Fibroblast of skin of right biceps (primary cell): ENCODE measurements at places on chromosomes 6 and 20.

DNA sequence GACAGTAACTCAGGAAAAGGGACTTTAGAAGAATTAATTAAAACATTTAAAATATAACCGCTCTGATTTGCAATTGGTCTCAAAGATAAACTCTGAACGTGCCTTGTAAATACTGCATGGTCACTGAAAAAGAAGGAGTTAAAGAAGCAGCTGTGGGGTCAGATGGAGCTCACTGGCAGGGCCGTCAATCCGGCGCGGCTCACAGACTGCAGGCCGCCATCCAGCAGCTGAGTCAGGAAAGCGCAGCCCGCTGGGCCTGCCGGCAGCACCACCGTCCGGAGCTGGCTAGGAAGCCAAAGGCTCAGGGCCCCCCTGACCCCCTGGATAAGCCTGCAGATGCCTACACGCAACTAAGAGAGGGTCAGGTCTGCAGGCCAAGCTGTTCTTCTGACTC lies 54.2 kb upstream of the FRMD1 start:
- DNase-seq: peak; percentile 46

DNA sequence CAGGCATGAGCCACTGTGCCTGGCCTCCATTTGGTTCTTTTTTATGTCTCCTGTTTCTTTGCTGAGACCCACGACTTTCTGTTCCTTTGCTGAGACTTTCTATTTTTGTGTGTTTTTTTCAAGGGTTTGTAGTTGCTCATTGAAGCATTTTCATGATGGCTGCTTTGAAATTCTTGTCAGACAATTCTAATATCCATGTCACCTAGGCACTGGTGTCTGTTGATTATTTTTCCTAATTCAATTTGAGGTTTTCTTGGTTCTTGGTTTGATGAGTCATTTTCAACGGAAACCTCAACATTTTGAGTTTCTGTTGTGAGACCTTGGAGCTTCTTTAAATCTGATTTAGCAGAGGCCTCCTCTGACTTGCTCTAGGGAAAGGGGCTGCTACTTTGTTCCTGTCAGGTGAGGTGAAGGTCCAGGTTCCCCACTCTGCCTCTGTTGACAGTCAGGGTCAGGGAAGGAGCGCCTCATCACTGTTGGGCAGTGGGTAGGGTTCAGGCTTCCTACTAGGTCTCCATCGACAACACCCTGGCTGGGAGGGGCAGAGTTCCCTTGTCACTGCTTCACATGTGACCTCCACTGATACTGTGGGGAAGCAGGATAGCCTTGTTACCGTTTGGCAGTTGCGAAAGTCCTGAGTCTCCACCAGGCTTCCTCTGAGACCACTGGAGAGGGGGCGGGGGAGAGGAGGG lies 67.2 kb upstream of the RNF24 start:
- DNase-seq: peak; percentile 88

DNA sequence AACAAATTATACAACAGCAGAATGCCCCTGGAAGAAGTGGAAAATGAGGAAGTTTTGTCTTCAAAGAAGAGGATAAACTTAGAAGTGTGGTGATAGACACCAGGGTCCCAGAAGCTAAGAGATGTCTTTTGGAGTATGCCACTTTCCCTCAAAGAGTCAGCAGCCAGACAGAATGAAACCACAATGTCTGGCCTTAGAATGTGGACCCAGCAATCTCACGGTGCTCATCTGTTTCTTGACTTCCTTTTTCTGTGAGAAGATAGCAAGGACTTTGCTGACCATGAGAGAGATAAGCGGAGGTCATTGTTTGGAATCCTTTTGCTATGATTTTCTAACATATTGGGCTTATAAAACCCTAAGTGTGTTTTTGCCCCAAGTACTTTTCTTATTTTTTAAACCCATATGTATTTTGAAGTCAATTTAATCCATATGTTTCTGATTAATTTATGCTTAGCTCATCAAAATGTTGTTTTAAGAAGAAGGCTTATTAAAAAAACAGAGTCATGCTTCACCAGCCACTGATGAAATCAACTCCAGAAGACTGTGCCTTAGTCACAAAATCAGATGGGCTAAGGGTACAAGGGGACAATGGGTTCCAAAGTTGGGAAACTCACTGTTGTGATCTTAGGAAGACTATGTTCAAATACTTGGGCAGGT lies 451.2 kb upstream of the JAG1 start:
- no peak for DNase-seq

GRCh38 chr20:6060213-6060612 lies 6.4 kb upstream of the LRRN4 start:
- no peak for DNase-seq

DNA sequence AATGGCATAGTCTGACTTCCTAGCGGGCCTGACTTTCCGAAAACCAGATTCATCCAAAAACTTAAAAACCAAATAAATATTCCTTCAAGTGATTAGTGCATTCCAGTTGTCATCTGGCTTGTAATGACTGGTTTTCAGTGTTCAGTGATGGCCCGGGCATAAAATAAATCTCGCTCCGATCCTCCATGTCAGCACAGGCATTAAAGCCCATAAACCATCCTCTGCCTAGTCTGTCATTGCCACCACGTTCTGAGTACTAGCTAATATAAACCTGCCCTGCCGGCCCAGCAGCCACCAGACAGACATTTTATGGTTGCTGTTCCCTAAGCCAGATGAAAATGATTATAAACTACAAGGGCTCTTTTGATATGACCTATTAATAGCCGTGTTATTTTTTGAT lies 232.3 kb upstream of the GMDS start:
- peak; percentile 68 for DNase-seq

DNA sequence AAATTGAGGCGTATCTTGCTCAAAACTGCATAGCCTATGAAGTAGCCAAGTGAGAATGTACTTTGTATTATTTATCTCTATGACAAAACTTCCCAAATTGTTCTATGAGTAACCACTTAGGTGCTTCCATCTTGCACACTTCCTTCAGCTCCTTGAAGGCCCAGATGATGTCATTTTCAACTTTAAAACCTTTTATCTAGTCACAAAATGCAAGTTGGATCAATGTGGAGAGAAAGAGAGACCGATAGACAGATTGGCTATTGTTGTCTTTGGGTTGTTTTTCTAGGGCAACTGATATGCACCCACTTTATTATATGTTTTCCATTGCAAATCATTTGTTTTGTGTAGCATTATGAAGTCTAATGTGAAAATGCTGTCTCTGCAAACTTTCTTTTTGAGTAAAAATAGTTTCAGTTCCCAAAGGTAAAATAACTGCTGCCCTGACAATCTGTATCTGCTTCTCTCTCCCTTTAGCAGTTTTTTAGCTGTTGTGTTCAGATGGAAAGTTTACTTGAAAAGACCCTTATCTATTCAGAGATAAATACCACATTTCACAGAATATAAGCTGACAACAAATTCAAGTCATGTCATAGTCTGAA lies 73.7 kb upstream of the CITED2 start:
- DNase-seq: peak; percentile 45

DNA sequence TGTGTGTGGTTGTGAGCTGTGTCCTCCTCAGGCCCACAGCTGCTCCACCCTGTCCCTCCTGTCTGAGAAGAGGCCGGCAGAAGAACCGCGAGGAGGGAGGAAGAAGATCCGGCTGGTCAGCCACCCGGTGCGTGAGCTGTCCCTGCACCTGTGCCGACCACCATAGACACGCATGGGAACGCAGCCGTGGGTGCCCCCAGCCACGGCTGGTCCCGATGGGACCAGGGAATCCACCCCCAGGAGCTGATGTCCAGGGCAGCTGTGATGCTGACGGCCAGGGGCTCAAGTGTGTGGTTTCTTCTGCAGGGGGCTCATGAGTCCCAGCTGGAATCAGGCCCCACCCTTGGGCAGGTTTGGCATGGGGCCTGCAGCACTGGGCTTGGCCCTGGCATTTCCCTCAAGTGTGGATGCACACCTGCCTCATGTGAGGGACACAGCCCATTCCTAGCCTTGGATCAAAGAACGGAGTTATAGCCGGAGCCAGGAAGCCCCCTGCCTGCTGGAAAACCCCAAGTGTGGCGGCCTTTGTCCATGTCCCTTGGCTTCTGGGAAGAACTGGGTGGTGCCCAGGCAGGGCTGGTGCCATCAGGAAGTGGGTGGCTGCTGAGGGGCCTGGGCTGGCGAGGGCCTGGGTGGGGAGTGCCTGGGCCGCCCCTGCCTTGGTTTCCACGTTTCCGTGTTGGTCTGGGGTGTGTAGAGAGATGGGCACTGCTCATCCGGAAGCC lies 4.6 kb upstream of the TNFRSF6B start:
- no peak for DNase-seq

DNA sequence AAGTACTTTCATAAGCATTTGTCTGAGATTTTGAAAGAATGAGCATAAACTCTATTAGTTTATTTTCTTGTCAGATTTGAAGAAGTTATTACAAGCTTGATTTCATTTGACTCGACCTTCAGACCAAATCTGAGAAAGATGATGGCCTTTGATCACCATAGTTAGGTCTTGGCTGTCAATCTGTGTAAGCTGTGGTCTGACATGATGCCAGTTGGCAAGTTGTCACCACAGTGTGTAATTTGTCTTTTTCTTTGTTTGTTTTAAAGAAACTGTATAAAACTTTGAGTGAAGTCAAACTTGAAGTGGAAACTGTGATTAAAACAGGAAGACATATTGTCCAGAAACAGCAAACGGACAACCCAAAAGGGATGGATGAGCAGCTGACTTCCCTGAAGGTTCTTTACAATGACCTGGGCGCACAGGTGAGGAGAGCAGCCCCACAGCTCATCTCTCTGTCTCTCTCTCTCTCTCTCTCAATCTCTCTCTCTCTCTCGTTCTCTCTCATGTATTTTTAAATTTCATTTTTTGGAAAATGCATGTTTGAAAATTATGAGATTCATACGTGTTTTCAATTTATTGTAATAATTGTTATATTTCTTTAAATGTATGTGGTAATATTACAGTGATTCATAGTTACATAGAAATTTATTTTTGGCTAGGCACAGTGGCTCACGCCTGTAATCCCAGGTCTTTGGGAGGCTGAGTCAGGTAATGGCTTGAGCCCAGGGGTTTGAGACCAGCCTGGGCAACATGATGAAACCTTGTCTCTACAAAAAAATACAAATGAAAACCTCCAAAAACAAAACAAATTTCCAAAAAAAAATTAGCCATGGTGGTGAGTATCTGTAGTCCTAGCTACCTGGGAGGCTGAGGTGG lies 208.1 kb downstream of the UTRN start:
- DNase-seq: no peak

DNA sequence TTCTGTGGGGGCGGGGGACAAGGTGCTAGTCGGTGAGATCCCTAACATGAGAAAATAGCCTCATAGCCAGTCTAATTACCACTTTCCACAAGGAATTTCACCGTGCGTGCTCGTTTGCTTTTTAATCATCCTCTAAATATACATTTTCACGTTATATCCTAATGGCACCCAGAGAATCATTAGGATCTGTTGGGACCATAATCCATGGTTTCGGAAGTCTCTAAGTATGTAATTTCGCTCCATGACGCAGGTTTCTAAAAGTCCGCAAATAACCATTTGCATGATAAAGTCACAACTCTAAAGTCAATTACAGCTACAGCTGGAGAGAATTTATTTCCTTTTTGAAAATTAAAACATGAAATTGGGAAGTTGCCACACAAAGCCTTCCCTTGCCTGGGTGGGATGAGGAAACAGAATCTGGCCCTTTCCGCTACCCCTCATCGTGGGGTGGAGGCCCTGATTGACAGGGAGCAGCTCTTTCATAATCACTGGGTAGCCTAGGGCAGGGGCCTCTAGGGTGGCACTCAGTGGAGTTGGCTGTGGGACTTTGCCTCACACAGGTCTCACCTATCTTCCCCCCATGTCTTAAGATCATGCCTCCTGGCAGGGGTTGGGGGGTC lies 81.9 kb downstream of the LRFN2 start:
- DNase-seq: no peak

DNA sequence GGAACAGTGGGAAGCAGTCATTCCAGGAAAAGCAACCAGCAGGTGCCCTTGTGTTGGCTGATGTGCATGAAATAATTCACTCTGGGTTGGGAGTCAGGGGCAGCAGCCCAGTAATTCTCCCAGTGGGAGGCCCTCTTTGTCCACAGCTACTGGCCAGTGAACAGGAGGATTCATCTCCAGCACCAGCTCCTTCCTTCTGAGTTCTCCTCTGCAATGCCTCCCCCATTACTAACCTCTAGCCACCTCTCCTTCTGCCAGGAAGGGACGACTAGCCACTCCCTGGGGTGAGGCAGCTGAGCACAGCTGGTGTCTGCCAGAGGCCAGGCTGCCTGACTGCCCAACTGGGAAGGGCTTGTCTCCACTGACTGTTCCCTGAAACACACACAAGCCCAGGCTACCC lies 12.5 kb upstream of the R3HDML start:
- DNase-seq: no peak

DNA sequence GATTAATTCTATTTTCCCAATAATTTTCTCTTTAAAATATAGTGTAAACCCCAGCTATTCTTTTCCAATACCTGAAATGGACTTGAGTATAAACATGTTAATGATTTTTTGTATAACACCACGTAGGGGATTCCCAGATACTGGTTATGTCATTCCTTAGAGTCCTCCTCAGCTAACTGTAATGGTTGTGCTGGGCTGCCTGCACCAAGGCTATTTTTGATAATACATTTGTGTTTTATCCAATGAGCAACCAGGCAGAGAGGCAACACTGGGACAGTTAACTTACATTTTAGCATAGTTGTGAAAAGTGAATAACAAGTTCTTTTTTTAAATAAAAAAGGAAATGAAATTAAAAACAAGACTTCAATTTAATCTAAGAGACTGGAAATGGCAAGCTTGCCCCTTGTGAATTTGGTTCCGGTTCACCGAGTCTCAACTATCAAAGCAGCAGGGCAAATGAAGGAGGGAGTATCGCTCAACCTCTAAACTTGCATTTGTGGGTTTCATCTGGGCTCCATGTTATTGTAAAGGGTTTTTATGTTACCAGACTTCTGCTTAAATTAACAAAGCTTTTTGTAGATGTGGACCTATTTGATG lies 18.8 kb upstream of the BACH2 start:
- DNase-seq: no peak

- DNase-seq: no peak
Measured at GRCh38 chr6:7073082-7073820, 34.5 kb upstream of the RREB1 start.

DNA sequence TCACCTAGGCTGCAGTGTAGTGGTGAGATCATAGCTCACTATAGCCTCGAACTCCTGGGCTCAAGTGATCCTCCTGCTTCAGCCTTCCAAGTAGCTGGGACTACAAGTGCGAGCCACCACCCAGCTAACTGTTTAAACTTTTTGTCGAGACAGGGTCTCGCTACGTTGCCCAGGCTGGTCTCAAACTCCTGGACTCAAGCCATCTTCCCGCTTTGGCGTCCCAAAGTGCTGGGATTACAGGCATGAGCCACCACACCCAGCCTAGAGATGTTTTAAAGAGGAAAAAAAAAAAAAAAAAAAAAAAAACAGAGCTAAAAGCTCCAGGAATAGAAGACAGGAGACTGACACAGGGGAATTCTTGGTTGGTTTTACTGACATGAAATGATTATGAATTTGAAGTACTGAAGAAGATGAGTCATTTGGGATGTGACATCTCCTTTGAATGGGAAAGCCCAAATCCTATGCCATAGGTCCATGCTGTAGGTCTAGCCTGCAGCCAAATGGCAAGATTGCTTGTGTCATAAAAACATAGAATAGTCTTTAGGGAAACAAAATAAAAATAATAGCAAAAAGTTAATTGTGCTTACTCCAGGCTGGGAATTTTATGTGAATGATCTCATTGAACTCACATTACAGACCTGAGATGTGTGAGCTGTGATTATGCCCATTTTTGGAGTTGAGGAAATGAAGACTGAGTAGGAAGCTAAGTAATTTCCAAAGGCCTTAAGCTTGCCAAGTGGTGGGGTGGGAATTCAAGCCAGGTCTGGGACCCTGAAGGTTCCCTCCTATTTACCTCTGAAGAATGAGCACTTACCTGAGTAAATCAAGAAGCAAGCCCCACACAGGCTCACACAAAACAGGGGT lies 24.3 kb upstream of the NHSL1 start:
- DNase-seq: peak; percentile 57
